ENCODE measurements at places on chromosomes 3 and 15. TPM values are rescaled to one million over a fixed set of nuclear protein-coding genes. Genes with fewer than 3 reads are reported as not detected.

GRCh38 chr15:77617476-77618230 is 15.1 kb downstream of the LINGO1 start:
- H3K36me3 ChIP-seq = no peaks in the 10 kb centered on the region
- H3K4me1 ChIP-seq = no peaks in the 10 kb centered on the region
- H3K27me3 ChIP-seq = no peaks in the 10 kb centered on the region
- DNase-seq = no peak
- H3K4me3 ChIP-seq = no peak overlapping the region

DNA sequence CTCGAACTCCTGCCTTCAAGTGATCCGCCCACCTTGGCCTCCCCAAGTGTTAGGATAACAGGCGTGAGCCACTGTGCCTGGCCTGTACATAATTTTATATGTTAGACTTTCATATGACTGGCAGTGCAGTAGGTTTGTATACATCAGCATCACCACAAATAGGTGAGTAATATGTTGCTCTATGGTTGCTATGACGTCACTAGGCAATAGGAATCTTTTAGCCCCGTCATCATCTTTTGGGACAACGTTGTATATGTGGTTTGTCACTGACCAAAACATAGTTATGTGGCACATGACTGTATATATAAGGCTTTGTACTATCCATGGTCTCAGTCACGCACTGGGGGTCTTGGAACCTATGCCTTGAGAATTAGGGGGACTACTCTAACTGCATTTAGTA is 17.0 kb upstream of the DNAJC19 start:
- H3K27ac ChIP-seq = no peak overlapping the region
- H3K36me3 ChIP-seq = no peaks in the 10 kb centered on the region
- no peaks in the 10 kb centered on the region for H3K27me3 ChIP-seq
- H3K4me3 ChIP-seq = no peak overlapping the region

DNA sequence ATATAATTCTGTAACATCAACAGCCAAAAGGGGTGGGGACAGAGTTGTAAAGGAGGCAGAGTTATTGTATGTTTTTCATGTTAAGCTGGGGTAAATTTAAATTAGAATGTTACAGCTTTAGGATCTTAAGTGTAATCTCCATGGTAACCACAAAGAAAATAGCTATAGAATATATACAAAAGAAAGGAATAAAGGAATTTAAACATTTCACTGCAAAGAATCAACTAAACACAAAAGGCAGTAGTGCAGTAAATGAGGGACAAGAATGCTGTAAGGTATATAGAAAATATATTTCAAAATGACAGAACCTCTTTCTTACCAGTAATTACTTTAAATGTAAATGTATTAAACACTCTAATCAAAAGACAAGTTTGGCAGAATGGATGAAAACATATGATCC is 361.7 kb downstream of the SLC9A9 start:
- no peak overlapping the region for H3K27ac ChIP-seq
- H3K4me3 ChIP-seq = no peak overlapping the region

DNA sequence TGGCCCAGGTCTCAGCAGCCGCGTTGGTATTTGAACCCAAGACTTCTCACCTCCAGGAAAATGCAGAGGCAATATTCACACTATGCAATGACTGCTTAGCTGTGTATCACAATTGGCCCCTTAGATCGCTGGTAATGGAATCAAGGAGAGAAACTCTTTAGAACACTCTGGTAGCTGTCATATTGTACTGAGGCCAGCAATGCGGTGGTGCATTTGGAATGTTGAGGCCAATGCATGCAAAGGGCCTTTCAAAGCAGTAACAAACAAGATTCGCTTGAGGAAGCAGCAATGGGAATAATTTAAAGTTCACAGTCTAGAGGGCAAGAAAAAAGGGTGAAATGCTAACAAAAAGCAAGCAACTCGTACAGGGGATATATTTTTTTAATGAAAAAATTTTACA is 764.1 kb downstream of the GRM7 start:
- no peak overlapping the region for H3K4me3 ChIP-seq
- H3K27me3 ChIP-seq = no peaks in the 10 kb centered on the region
- no peaks in the 10 kb centered on the region for H3K36me3 ChIP-seq
- H3K4me1 ChIP-seq = no peaks in the 10 kb centered on the region

DNA sequence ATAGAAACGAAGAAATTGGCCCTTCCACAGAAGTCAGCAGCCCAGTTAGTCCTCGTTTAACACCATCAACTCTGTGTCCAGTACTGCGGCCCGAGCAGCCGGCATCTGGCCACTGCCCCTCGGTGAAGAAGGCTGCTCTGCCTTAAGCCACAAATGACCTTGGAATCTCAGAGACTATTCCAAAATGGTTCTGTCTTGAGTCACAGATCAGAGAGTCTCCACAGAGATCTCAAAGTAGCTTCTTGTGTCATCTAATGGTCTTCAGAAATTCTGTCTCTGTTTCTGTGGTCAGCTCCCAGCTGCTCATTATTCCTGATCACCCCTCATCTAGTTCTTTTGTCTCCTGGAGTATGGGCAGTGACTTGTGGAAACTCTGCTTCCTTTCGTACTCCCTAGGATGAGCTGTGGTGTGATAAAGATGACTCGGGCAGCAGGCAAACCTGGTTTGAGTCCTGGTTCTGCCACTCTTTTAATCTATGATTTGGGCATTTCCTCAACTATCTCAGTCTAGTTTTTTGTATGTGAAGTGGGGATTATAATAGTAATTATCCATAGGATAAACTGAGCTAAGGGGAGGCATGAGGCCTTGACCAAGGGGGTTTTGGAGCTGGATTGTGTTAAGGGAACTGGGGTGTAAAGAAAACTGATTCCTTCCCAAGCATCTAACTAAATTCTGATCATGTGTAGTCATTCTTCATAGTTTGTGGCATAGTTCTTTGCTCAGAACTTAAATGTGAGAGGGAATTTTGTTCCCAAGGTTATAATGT is 22.6 kb downstream of the CRTC3 start:
- H3K4me1 ChIP-seq = peaks cover 37% of the 10 kb centered on the region
- H3K27ac ChIP-seq = peak overlapping the region; percentile 95
- no peak for DNase-seq

DNA sequence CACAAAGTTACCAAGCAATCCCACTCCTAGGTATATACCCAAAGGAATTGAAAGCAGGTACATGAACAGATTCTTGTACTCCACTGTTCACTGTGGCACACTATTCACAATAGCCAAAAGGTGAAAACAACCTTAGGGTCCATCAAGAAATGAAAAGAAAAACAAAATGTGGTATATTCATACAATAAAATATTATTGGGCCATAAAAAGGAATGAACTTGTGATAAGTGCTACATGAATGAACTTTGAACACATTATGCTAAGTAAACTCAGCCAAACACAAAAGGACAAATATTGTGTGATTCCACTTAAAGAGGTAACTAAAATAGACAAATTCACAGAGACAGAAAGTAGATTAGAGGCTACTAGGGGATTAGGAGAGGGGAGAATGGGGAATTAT is 55.2 kb upstream of the IMPG2 start:
- H3K27me3 ChIP-seq = no peaks in the 10 kb centered on the region
- no peaks in the 10 kb centered on the region for H3K4me1 ChIP-seq
- no peak for DNase-seq
- H3K36me3 ChIP-seq = peaks cover 7% of the 10 kb centered on the region

DNA sequence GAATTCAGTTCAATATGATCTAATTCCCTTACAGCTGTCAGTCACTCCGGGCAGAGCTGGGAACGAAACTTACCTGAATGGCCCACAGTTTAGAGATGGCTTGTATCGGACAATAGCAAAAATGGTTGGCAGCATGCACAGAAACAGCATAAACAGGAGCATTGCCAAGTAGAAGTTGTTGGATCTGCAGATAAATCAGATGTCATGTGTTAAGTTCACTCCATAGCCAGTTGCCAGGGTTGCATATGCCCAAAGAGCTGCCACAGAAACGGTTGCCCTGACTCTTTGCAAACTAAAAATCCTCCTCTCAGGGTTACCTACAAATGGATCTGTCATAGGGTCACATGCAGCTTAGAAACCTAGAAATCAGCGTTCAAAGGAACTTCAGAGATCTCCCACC is 15.4 kb upstream of the STARD5 start:
- no peaks in the 10 kb centered on the region for H3K36me3 ChIP-seq
- H3K27ac ChIP-seq = no peak overlapping the region
- H3K27me3 ChIP-seq = no peaks in the 10 kb centered on the region

DNA sequence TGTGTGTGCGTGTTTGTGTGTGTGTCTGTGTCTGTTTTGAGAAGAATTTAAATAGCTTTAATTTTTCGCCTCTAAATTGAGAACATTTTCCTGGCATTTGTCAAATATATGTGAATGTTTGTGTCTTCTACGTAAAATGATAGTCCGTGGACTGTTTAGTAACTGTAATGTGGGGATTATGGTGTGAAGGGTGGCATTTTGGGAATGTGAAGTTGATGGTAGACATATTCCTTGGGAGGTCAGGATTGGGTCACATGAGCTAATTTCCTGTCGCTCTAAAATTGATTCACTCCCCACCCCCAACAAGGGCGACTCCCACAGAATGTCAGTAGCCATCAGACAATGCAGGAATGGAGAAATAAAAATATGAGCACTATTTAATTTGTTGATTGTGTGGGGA is 107.3 kb downstream of the ITPR1 start:
- no peaks in the 10 kb centered on the region for H3K4me1 ChIP-seq
- H3K4me3 ChIP-seq = no peak overlapping the region
- H3K36me3 ChIP-seq = no peaks in the 10 kb centered on the region
- H3K27ac ChIP-seq = no peak overlapping the region
- H3K27me3 ChIP-seq = no peaks in the 10 kb centered on the region
- DNase-seq = no peak

- no peak overlapping the region for H3K27ac ChIP-seq
- no peaks in the 10 kb centered on the region for H3K36me3 ChIP-seq
- H3K4me1 ChIP-seq = no peaks in the 10 kb centered on the region
- no peaks in the 10 kb centered on the region for H3K27me3 ChIP-seq
- no peak for DNase-seq
Measured at GRCh38 chr15:67788986-67789385, 36.3 kb upstream of the SKOR1 start.

DNA sequence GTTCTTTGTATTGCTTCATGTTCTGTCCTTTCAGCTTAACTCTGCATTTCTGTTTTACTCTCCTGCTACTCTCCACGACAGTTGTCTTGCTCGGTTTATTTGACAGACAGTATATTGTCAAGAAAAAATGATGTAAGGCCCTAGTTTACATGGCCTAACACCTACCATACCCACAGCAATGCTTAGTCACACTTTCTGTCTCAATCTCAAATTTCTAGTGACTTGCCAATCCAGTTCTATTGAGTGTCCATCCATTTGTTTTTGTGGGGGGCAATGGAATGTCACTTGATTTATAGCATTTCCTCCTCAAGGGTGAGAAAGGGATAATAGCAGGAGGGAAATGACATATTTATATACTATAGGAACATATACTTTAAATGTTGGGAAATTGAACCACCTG is 676.2 kb downstream of the NAALADL2 start:
- DNase-seq = no peak
- no peaks in the 10 kb centered on the region for H3K4me1 ChIP-seq
- no peaks in the 10 kb centered on the region for H3K27me3 ChIP-seq
- H3K4me3 ChIP-seq = no peak overlapping the region
- H3K36me3 ChIP-seq = no peaks in the 10 kb centered on the region
- H3K27ac ChIP-seq = no peak overlapping the region

- H3K27ac ChIP-seq = no peak overlapping the region
- H3K4me3 ChIP-seq = no peak overlapping the region
- H3K36me3 ChIP-seq = no peaks in the 10 kb centered on the region
- no peak for DNase-seq
- no peaks in the 10 kb centered on the region for H3K27me3 ChIP-seq
Measured at GRCh38 chr3:187989575-187990153, 164.3 kb upstream of the LPP start.

DNA sequence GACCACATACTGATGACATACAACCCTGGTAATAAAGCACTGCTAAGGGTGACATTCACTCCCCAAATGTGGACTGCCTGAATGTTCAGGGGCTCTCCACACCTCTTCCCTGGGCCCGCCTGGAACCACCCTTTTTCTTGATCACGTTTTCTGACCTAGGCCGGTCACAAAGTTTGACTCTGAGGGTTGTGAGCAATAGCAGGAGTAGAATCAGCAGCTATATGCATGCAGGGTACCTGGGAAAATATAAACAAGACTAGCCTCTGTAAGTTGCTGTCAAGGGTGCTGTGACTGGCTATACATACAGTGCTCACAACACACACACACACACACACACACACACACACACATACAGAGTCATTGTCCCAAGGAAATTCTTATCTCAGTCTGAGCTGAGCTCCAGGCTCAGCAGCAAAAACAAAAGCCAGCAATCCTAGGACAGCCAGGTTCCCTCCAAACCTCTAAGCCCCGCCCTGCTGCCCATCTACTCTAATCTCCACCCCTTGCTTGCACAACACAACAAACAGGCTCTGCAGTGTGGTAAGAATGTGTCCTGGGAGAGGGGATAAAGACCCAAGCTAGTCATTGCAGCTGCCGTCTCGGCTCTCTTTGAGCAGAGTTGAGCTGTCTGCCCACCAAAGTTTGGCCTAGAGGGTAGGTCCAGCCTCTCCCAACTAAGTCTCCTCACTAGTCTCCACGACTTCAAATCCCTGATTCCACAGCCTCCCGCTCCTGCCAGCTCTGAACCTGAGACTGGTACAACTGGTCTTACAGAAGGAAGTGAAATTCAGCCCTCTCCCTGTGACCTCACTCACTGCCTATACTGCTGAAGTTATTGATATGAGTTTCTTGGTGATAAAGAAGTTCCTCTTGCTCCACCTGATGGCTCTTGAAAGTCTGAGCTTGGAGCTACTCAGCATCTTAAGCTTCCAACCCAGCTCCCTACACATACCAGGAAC is 2.2 kb downstream of the BMF start:
- H3K4me3 ChIP-seq = no peak overlapping the region
- H3K27me3 ChIP-seq = no peaks in the 10 kb centered on the region
- H3K36me3 ChIP-seq = no peaks in the 10 kb centered on the region
- H3K4me1 ChIP-seq = no peaks in the 10 kb centered on the region
- peak overlapping the region; percentile 62 for H3K27ac ChIP-seq

GRCh38 chr3:68893600-68894239 is 38.6 kb downstream of the TAFA4 start:
- no peaks in the 10 kb centered on the region for H3K36me3 ChIP-seq
- no peak overlapping the region for H3K4me3 ChIP-seq
- H3K27me3 ChIP-seq = no peaks in the 10 kb centered on the region
- no peak overlapping the region for H3K27ac ChIP-seq

GRCh38 chr3:157671656-157672055 is 168.4 kb upstream of the VEPH1 start:
- no peak overlapping the region for H3K27ac ChIP-seq
- no peaks in the 10 kb centered on the region for H3K27me3 ChIP-seq
- no peaks in the 10 kb centered on the region for H3K36me3 ChIP-seq
- DNase-seq = no peak
- H3K4me1 ChIP-seq = no peaks in the 10 kb centered on the region

GRCh38 chr15:92878593-92879053 is 21.5 kb upstream of the CHD2 start:
- no peaks in the 10 kb centered on the region for H3K27me3 ChIP-seq
- no peaks in the 10 kb centered on the region for H3K36me3 ChIP-seq
- no peak overlapping the region for H3K27ac ChIP-seq
- no peak for DNase-seq
- no peak overlapping the region for H3K4me3 ChIP-seq
- H3K4me1 ChIP-seq = no peaks in the 10 kb centered on the region

GRCh38 chr3:174202561-174202960 is 656.6 kb upstream of the NAALADL2 start:
- H3K4me1 ChIP-seq = peaks cover 14% of the 10 kb centered on the region
- no peak for DNase-seq
- H3K36me3 ChIP-seq = no peaks in the 10 kb centered on the region
- H3K27me3 ChIP-seq = no peaks in the 10 kb centered on the region
- H3K27ac ChIP-seq = no peak overlapping the region

The CTXN2 gene
- not detected for total RNA-seq

The NEDD4 gene
- 11.7 TPM for total RNA-seq

The AHSG gene
- total RNA-seq = not detected

The SCN11A gene
- total RNA-seq = 0.87 TPM

The EIF4G1 gene
- 194 TPM for total RNA-seq

The GPR160 gene
- total RNA-seq = 2.4 TPM

The SPTBN5 gene
- 20.8 TPM for total RNA-seq

The SST gene
- not detected for total RNA-seq
